ENCODE measurements at places on chromosomes 3 and 15.

DNA sequence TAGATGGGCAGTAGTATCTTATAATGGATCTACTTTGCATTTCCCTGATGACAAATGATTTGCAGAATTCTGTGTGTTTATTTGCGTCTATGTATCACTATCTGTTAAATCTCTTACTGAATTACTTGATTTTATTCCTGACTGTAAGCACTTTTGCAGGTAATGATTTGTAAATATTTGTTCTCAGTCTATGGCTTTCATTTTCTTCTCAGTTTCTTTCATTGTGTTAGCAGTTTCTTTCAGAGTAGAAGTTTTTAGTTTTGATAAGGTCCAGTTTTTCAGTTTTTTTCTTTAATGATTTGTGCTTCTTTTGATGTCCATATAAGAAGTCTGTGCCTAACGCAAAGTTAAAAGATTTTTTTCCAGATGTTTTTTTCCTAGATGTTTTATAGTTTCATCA, 12.9 kb downstream of the SLC25A36 start:
- H3K4me3 ChIP-seq, result no peak overlapping the region
- H3K27ac ChIP-seq, result no peak overlapping the region
- peaks cover 49% of the 10 kb centered on the region for H3K4me1 ChIP-seq
- no peaks in the 10 kb centered on the region for H3K27me3 ChIP-seq
- no peak for DNase-seq

GRCh38 chr3:114444216-114444615, 150.4 kb downstream of the TIGIT start:
- no peaks in the 10 kb centered on the region for H3K27me3 ChIP-seq
- no peak for DNase-seq

DNA sequence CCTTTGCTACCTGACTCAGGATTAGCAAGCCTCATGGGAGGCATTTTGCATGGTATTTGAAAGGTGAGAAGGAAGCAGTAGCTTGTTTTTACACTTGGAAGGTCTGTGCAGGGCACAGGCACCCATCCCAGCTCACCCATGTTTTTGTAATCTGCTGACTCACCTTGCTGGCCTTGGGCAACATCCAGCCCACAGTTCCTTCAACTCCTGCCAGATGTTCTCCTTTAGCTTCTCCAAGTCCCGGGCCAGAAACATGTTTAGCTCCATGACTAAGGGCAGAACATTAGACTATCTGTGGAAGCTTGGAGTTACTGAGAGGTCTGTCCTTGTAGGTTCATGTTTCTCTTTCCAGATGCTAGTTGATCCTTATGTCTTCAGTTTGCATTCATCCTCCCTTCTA, 12.4 kb upstream of the ZNF770 start:
- DNase-seq, result peak; percentile 99
- peaks cover 4% of the 10 kb centered on the region for H3K36me3 ChIP-seq
- H3K4me3 ChIP-seq, result peak overlapping the region; percentile 43
- H3K27me3 ChIP-seq, result no peaks in the 10 kb centered on the region
- peak overlapping the region; percentile 85 for H3K27ac ChIP-seq

GRCh38 chr3:53773021-53773436, 73.2 kb downstream of the CHDH start:
- DNase-seq, result no peak
- H3K36me3 ChIP-seq, result no peaks in the 10 kb centered on the region
- H3K4me3 ChIP-seq, result no peak overlapping the region
- H3K27ac ChIP-seq, result no peak overlapping the region

DNA sequence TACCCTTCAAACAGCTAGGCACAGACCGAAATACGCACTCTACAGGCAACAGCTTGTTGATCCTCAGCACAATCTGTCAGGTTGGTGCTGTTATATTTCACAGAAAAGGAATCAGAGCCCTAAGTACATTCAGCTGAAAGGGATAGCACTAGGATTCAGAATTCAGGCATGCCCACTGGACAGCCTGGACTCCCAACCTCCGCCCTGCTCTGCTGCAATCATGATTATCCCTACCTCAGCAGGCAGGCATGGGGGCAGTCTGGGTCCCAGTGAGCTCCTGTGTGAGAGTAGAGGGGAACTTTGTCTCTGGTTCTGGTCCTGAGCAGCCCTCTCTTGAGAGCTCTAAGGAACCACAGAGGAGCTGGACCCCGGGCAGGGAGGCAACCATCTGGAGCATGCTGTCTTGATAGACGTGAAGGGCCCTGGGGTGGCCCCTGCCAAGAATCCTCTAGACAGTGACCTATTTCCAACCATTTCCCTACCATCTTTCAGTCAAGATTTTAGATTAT, 23.4 kb upstream of the NOX5 start:
- H3K4me1 ChIP-seq, result peaks cover 32% of the 10 kb centered on the region
- no peaks in the 10 kb centered on the region for H3K36me3 ChIP-seq
- H3K4me3 ChIP-seq, result no peak overlapping the region
- no peak for DNase-seq
- no peaks in the 10 kb centered on the region for H3K27me3 ChIP-seq
- peak overlapping the region; percentile 81 for H3K27ac ChIP-seq

DNA sequence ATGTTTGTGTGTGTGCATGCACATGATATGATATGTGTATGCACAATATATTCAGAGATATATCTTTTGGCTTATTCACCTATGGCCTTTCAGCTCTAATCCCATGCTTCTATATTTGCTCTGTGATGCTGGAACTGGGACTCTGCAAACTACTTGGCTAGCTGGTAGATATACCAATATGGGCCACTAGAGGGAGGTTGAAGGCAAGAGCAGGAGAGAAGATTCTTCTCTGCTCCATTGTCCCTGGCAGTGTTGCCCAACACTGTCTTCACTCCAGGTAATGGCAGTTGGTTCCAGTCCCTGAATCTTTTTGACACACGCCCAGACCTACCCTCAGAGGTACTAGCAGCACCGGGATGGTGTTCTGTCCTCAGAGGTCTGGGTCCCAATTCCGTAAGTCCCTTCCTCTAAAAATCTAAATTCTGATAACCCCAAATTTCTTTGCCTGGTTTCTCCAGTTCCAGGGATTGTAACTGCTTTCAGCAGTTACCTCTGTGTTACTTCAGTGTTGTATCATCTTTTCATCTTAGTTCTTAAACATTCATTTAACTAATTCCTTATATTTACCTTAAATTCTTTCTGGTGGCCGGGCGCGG, 44.7 kb downstream of the GTPBP8 start:
- no peaks in the 10 kb centered on the region for H3K27me3 ChIP-seq
- peak; percentile 76 for DNase-seq
- H3K36me3 ChIP-seq, result no peaks in the 10 kb centered on the region
- no peak overlapping the region for H3K27ac ChIP-seq
- H3K4me1 ChIP-seq, result peaks cover 5% of the 10 kb centered on the region

GRCh38 chr15:82571722-82572222, 31.5 kb upstream of the RPS17 start:
- H3K27me3 ChIP-seq, result peaks cover 21% of the 10 kb centered on the region
- no peaks in the 10 kb centered on the region for H3K4me1 ChIP-seq
- no peaks in the 10 kb centered on the region for H3K36me3 ChIP-seq

- H3K27ac ChIP-seq, result no peak overlapping the region
- no peaks in the 10 kb centered on the region for H3K27me3 ChIP-seq
- H3K4me1 ChIP-seq, result peaks cover 4% of the 10 kb centered on the region
- H3K36me3 ChIP-seq, result peaks cover 5% of the 10 kb centered on the region
- no peak overlapping the region for H3K4me3 ChIP-seq
- no peak for DNase-seq
Measured at GRCh38 chr3:65907232-65908130, 131.2 kb downstream of the MAGI1 start.

DNA sequence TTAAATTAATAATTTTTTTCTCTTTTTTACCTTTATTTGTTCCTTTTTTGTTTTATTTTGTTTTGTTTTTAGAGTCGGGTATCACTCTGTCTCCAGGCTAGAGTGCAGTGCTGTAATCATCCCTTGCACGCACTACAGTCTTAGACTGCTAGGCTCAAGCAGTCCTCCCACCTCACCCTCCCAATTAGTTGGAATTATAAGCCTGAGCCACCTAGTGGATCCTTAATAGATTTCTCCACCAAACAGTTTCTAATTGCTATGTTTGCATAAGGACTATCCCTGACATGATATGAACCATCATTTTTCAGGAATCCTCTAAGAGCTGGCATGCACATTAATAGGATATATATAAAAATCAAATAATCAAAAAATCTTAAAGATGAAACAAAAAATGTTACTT, 993.2 kb downstream of the OTOL1 start:
- no peak overlapping the region for H3K4me3 ChIP-seq
- no peaks in the 10 kb centered on the region for H3K36me3 ChIP-seq
- DNase-seq, result no peak
- no peak overlapping the region for H3K27ac ChIP-seq
- peaks cover 18% of the 10 kb centered on the region for H3K4me1 ChIP-seq
- no peaks in the 10 kb centered on the region for H3K27me3 ChIP-seq

DNA sequence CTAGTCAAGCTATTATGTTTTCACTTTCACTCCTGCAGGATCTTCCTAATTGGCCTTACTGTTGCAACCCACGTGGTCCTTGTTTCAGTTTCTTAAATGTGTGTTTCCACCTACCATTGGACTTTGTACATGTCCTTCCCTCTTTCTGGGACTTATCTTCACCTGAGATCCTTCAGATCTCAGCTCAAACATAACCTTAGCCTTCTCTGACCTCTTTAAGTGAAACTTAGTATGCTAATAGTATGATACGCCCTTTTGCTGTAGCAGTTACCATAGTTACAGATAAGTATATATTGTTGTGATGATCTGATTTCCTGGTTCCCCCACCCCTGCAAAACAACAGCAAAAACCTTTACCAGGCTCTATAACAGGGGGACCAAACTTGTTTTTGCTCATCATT, 35.2 kb downstream of the U2SURP start:
- peak overlapping the region; percentile 29 for H3K27ac ChIP-seq
- H3K4me3 ChIP-seq, result no peak overlapping the region

- H3K36me3 ChIP-seq, result no peaks in the 10 kb centered on the region
- no peak overlapping the region for H3K4me3 ChIP-seq
- H3K27me3 ChIP-seq, result no peaks in the 10 kb centered on the region
- H3K4me1 ChIP-seq, result no peaks in the 10 kb centered on the region
Measured at GRCh38 chr3:137219801-137220445, 262.1 kb downstream of the IL20RB start.

- H3K27ac ChIP-seq, result no peak overlapping the region
- H3K36me3 ChIP-seq, result no peaks in the 10 kb centered on the region
- H3K4me1 ChIP-seq, result no peaks in the 10 kb centered on the region
- DNase-seq, result no peak
Measured at GRCh38 chr3:185976100-185976499, 38.3 kb upstream of the TRA2B start.
